ENCODE measurements at places on chromosomes 4 and X.

DNA sequence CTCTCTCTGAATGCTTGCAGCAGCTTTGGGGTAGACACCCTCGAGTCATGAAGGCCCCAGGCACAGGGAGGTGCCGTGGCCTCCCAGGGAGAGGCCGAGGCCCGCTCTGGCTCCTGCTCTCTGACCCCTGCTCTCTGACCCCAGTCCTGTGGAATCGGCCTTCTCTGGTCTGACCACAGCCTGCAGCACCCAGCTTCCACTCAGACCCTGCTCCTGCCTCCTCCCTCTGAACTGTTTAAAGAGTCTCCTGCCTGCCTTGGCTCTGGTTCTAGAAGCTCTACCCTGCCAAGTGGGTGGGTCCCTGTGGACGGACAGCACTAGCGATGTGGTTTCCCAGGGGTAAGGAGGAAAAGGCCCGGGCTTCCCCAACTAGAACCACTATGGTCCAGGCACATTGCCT, 78.2 kb upstream of the TMEM150C start:
- no peak for DNase-seq

- DNase-seq, result no peak
Observed at GRCh38 chrX:17390419-17390850, 15.4 kb downstream of the NHS start.

DNA sequence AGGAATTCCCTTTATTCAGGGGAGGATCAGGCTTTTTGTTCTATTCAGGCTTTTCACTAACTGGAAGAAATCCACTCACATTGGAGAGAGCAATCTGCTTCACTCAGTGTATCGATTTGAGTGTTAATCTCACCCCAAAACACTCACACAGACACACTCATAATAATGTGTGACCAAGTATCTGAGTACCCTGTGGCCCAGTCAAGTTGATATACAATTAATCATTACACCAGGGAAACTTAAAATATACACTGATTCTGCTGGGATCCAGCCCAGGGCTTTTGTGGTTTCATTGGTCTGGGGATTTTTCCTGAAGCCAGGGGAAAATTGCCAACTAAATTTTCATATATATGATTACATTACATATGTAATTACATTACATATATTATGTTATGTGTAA, 44.0 kb upstream of the GATB start:
- DNase-seq, result peak; percentile 40

GRCh38 chr4:177964061-177964460, 521.8 kb upstream of the AGA start:
- no peak for DNase-seq

GRCh38 chr4:174521800-174522182, 497 bp downstream of the HPGD start:
- DNase-seq, result no peak

- DNase-seq, result no peak
Observed at GRCh38 chr4:136750897-136751296, 781.4 kb downstream of the PCDH18 start.

Measured in astrocyte of the cerebellum (primary cell).